ENCODE measurements at places on chromosomes 6 and 20.

DNA sequence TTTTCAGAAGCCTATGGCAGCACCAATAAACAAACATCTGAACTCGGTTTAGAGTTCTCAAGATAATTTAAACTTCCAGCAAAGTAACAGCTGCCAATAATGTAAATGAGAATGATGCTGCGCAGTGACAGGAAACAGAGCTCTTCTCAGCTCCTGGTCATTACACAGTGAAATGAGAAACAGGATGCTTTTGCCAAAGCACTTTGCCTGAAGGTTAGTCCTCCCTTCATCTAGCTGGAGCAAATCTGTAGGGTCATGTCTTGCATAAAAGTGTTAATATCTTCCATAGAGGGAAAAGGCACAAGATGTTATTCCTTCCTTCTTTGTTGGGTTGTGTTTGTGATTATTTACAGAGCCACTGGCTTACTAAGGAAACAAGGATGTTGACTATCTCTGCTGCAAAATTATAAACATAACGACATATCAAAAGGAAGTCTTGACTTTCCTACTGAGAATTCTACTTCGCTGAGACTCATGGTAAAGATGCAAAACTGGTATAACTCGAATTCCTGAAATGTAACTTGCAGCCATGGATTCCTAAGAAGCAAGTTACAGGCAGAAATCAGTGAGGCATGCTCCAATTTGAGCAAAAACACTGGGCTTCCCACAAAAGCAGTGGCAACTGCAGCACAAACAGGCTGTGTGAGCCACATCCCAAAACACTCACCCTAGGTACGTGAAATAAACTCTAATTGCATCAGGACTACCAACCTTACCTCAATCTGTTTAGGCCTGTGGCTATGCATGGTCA lies 102.5 kb upstream of the BEND6 start:
- no peak for DNase-seq

- DNase-seq = no peak
Observed at GRCh38 chr20:57006411-57007170, 259.9 kb downstream of the BMP7 start.

GRCh38 chr6:4242601-4243000 lies 107.2 kb upstream of the ECI2 start:
- no peak for DNase-seq

DNA sequence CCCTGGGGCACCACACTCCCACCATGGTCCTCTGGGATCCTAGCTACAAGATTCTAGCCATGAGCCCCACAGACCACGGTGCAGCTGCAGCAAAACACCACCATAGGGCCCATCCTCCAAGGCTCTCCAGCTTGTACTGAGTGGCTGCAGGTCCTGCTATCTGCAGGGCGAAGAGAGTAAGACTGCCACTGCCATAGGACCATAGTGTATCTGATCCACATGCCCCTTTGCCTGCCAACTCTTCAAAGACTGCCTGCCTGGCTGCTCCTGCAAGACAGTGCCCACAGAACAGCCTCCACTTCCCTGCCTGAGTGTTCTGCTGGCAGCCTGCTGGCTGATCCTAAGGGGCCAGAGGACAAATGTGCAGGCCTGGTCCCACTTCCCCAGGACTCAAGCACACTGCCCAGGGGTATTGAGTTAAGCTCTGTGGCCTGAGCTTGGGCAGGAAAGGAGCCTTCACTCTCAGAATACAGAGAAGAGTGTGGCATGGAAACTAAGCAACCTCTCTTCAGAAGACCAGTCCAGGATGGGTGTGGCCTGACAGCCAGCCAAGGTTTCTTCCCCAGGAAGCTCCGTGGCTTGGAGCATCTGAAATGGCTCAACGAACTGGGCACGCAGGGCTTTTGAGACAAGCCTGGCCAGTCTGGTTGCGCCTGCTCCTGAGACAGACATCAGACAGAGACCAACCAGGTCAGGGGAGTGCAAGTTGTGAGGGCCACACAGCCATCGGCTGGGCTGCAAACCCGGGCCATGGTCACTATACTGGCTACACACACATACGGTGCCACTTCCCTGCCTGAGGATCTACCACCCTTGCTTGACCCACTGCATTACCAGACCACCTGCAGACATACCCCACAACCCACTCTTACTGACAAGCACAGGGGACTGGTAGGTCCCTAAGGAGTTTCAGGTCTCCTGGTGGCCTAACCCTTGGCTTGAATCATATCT lies 54.5 kb downstream of the RNGTT start:
- no peak for DNase-seq

DNA sequence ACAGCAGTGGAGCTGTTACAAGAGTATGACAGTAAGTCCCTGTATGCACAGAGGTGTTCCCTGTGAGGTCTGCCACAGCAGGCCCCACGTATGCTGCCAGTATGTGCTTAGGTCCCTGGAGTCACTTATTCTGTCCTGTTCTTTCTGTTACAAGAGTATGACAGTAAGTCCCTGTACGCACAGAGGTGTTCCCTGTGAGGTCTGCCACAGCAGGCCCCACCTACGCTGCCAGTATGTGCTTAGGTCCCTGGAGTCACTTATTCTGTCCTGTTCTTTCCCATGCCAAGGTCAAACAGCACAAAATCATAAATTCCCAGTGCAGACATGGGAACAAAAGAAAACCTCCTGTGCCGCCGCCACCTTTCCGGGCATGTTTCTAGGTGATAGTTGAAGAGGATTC lies 192.2 kb downstream of the SASH1 start:
- DNase-seq = no peak

GRCh38 chr6:4446982-4447381 lies 311.6 kb upstream of the ECI2 start:
- DNase-seq = no peak

DNA sequence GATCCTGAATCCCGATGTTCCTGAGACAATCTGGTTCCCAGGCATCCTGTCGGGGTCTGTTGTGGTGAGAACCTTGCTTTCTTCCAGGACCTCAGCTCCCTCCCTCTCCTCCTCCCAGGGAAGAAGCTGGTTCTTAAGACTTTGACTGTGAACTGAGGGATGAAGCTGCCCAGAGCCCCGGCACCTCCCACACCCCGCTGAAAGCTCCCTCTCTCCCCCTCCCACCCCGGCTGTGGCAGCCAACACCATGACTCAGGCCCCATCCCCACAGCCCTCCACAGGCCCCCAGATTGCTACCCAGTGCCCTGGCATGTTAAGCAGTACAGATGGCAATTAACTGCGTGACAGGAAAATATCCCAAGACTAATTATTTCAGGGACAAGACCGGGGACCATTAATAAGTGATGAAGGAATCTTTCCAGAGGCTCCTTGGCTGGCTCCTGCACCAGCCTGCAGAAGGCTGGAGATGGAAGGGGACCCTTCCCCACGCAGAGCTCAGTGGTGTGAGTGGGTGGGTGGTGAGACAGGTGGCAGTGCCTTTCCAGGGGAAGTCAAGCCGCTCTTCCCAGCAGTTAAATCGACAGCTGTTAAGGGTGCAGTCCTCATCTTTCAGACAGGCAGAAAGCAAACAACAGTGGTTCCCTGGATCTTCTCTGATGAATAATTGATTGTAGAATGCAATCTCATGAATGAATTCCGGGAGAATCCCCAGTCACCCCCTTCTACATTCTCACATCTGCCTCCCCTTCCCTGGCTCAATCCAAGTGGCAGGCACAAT lies 237.9 kb downstream of the LRFN2 start:
- no peak for DNase-seq

GRCh38 chr6:38573801-38574395 lies 65.8 kb downstream of the BTBD9 start:
- DNase-seq = no peak

DNA sequence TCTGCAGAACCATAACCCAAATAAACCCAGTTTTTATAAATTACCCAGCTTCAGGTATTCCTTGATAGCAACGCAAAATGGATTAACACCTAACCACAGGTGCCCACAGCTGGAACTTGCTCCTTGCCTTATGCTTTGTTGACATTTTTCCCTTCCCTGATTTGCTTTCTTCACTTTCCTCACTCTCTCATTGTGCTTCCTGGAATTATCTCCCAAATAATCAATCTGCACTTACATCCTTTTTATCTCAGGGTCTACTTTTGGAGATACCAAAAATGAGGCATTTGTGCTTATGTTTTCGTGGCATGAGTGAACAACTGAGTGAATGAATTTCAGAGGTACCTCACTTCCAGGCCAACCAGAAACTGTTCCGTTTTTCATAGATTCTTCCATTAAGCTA lies 374.3 kb downstream of the DOK5 start:
- DNase-seq = no peak
